ENCODE measurements at places on chromosomes 12 and 14. TPM values are rescaled to one million over a fixed set of nuclear protein-coding genes. Genes with fewer than 3 reads are reported as not detected.

IRAK3 gene
- total RNA-seq: 16.1 TPM

EML1 gene
- 27.2 TPM for total RNA-seq

TAS2R10 gene
- 1.1 TPM for total RNA-seq

SIVA1 gene
- total RNA-seq: 116 TPM

SLC10A1 gene
- not detected for total RNA-seq

SLCO1A2 gene
- under 0.01 TPM for total RNA-seq

KRT6C gene
- not detected for total RNA-seq

TMEM260 gene
- total RNA-seq: 22.9 TPM

All from thoracic aorta endothelial cell (primary cell).